Choroid plexus epithelial cell (primary cell): ENCODE measurements at places on chromosomes 3 and 15.

- DNase-seq: no peak
These were observed 2.1 kb upstream of the CCDC33 start for GRCh38 chr15:74233851-74234597.

- peak; percentile 3 for DNase-seq
These were observed 154.2 kb downstream of the RAB11A start for GRCh38 chr15:66023311-66023972.

DNA sequence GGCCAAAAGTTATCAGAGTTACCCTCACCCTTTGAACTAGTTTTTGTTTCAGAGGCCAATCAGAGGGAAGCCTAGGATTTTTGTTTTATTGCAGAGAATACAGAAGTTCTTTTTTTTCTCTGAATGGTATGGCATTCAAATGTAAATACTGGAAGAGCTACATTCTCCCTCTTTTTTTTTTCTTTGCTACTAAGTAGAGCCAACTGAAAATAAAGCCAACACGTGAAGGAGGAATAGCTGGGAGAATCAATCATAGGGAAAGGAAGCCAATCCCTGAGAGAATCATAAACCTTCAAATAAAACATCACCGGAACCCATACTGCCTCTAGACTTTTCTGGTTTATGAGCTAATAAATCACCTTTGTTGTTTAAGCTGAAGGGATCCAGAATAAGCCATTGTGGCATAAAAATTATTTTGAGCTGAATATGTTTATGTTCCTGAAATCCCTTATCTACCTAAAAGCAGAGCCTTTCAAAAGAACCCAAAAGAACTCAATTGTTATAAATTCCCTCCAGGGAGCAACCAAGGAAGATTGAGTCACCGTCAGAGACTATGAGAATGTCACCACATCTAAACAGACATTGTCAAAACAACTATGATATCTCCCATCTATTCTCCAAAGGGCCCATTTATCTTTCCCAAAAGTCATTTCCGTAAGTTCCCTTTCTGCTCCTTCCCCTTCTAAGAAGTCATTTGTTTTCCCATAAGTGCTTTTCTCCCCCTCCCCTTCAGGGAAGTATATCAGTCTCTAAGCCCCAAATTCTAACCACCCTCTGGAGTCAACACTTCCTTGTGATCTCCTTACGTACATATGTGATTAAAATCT lies 3.8 kb upstream of the ZNF280D start:
- no peak for DNase-seq

GRCh38 chr3:32104492-32104891 lies 1.9 kb upstream of the GPD1L start:
- DNase-seq: no peak
